ENCODE measurements at places on chromosomes 7 and 10.

GRCh38 chr7:121369462-121369861 lies 26.6 kb downstream of the FAM3C start:
- DNase-seq = no peak

DNA sequence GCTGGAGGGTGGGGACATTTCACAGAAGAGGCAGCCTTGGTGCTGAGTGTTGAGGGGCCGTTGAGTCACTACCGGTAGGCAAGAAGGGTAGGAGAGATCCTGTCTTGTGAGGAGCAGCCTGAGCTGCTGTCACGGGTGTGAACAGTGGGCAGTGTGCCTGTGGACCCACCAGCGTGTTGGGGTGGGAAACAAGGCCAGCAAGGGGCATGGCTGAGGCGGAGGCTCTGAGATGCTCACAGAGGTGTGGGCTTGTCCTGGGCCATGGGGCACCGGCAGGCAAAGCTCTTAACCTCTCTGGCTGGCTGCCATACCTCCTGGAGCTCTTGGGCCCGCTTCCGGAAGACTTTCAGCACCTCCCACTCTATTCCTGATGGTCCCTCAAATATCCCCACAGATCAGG lies 33.6 kb upstream of the SMARCD3 start:
- DNase-seq = no peak

DNA sequence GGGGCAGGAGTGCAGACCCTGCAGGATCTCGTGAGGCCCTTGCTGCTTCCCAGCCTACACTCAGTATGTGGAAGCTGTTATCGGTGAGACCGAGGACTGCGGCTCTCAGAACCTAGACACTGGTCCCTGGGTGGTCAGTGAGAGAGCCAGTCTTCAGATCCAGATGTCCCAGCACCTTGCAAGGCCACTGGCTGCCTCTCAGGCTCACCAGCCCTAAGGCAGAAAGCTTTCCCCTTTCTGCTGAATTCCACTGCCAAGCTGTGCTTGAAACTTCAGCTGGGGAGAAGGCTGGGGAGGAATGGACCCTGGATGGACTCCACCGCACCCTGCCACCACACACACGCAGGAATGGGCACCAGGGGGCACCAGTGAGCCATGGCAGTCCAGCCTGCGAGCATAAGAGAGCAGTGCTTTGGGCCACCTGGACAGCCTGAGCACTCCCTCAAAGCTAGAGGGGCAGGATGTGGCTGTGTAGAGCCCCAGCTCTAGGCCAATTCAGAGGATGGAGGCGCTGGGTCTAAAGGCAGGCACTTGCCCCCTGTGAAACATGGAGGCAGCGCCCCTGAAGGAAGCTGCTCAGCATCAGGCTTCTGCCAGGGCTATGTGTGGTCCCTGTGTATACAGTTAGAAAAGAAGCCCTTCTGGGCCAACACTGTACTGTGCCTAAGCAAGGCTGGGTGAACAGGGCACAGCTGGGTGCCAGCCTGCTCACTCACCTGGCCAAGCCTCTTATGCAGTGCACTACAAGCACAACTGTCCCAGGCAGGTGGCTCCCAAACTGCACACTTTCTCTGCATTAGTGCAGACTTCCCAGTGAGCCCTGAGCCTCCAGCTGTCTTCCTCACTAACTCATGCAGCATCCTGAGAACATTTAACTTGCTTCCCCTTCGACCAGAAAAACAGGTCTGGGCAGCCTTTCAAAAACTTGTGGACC lies 21.6 kb downstream of the TMEM72 start:
- peak; percentile 65 for DNase-seq

DNA sequence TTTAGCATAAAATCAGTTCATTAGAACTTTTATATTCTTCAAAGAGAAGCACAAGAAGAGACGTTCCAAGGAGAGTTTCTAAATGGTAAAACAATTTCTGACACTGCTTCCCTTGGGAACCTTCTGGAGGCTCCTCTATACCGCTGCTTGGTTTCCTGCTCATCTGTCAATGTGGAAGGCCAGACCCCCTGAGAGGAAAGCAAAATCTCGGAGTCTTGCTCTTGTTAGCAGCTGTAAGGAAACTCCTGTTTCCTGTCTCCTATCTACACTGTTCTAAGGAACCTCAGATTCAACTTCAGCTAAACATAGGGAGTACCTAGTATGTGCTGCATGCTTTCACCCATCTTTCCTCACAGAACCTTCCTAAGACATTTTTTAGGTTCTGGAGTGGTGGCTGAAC lies 322.2 kb downstream of the BMPER start:
- DNase-seq = no peak

- DNase-seq = no peak
These were observed 33.8 kb downstream of the SEC61G start for GRCh38 chr7:54725255-54725654.

- DNase-seq = no peak
These were observed 72.4 kb downstream of the CADPS2 start for GRCh38 chr7:122813845-122814244.

GRCh38 chr10:96688789-96689188 lies 31.5 kb downstream of the PIK3AP1 start:
- no peak for DNase-seq

DNA sequence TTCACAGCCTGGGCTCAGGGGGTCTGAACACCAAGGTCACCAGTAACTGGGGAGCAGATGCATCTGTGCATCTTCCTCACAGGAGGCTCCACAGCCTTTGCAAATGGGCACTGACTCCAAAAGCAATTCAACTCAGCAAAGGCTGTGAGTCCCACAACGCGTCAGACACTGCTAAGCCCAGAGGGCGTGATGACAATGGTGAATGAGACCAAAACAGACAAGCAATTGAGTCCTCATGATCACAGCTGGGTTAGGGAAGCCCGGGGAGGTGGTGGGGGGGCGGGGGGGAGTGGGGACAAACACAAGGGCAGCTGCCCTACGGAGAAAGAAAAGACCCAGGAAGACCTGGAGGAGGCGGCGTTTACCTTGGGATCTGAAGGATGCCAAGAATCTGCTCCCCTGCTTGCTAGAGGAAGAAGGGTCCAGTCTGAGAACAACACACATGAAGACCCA lies 61.6 kb upstream of the RNF32 start:
- DNase-seq = no peak

DNA sequence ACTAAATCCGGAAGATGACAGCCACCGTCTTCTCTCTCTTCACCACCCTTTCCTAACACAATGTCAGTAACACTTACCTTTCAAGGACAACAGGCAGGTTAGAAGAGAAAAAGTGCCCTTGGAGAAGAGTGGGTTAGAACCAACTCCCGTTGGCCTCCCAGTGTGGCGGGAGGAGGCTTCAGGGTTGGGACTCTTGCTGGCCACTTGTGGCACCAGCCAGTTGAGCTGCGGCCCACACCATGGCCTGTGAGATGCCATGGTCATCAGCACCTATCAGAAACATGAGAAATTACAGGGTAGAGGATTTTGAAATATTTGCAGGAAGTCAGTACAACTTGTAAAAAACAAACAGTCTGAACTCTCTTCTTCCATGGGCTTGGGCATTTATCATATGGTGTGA lies 93.8 kb downstream of the MKI67 start:
- no peak for DNase-seq

Measured in activated CD4-positive, alpha-beta T cell treated with anti-CD3 and anti-CD28 coated beads for 1 hour (primary cell).